NCI-H82 (cell line): ENCODE measurements at places on chromosomes 2 and 18.

DNA sequence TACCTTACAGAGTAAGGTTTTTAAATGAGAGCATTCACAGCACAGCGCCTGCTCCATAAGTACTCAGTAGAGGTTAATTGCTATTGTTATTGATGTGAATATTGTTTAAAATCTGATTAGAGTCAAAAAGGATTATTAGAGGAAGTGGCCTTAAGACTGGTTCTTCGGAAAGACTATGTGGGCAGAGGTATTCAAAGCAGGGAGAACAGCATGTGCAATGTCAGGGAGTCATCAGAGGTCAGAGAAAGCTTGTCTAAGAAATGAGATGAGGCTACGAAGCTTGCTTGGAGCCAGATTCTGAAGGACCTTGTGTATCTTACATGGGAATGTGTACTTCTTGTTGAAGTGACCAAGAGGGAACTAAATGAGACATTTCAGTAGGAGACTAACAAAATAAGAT is 49.8 kb downstream of the PMS1 start:
- DNase-seq: peak; percentile 56

- no peak for DNase-seq
Observed at GRCh38 chr2:11245322-11245721, 90.1 kb downstream of the SLC66A3 start.

DNA sequence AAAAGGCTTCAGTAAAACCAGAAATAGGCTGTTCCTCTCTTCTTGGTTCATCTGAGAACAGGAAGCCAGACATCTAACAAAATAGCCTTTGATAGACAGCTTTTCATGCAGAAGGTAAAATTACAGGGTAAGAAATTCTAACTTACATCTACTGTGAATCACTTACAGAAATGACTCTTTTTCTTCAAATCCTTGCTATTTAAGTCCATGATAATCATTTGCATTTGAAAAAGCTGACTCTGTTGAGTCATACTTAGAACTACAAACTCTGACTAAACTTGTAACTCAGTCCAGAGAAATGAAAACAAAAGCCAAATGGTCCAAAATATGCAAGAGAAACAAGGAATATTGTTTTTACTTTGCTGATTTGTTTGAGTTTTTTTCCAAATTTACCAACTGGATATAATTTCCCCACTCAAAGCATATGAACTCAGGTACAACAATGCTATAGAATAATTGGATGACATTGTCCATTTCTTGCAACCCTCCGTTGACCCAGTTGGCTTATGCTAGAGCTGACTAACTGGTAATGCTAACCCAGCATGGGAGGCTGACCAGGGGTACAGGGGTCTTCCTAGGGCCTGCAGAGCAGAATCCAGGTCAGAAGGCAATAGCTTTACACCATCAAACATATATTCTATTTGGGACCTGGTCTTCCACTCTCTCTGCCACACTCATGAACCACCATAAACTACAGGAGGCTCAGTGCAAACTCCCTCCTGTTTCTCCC is 18.8 kb upstream of the MREG start:
- DNase-seq: no peak

- DNase-seq: no peak
Observed at GRCh38 chr2:56682397-56682760, 498.6 kb downstream of the CCDC85A start.

GRCh38 chr2:226337941-226338600 is 461.5 kb downstream of the IRS1 start:
- peak; percentile 63 for DNase-seq

GRCh38 chr2:23360571-23361125 is 24.3 kb upstream of the KLHL29 start:
- no peak for DNase-seq

DNA sequence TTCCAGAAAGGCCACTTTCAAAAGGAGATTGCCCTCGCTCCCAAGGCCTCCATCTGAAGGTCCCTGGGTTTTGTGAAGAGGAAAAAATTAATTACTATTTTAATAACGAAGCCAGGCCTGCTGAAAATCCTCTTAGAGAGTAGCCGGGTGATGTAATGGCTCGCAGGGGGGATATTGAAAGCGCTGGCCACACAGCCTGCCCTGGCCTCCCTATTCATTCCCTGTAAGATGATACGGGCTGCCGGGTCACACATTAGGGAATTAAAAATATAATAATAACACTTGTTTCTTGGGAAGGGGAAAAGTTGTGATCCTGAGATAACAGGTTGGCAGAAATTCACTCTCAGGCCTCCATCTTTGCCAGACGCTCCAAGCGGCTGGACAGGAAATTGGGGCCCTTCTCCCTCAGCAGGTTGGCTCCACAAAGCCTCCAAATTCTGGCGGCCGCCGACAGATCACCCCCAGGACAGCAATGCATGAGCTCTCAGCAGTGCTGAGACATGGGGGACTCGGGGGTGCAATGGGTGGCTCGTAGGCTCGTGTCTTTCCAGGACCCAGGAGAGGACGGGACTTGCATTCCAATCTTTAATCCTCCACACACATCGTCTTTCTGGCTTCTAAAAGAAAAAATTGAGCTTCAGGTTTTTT is 299.9 kb upstream of the SALL3 start:
- DNase-seq: no peak

DNA sequence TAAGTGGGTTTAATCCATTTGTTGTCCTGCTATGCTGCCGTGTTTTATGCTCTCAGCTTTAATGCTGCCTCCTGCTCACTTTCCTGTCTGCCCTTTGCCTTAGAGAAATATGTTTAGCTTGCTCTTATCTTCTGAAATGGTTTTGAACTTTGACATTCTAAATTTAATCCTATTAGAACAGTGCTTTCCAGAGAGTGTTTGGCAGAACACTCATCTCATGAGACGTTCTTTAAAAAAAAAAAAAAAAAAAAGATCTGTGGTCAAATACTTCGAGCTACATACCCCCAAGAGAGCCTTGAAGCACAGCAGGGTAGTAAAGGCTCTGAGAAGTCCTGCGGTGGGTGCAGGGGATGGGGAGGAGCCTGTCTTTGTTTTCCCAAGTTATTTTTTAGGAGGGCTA is 161.3 kb downstream of the SPP2 start:
- DNase-seq: peak; percentile 16

DNA sequence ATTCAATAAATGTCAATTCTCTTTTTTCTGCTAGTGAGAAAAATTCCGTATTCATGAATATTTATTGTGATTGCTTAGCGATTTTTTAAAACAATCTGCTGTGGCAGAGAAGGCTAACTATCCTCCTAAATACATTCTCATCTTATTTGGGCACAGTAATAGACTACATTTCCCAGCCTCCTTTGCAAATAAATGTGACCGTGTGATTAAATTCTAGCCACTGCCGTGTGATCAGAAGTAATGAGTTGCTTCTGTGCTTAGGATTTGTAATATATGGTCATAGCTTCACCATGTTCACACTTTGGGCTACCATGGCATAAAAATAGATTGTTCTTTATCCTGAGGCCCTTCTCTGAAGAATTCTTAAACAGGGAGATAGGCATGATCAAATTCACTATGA is 179.6 kb downstream of the FAM124B start:
- peak; percentile 32 for DNase-seq

GRCh38 chr2:195959341-195959740 is 109.3 kb downstream of the DNAH7 start:
- no peak for DNase-seq

GRCh38 chr2:102753563-102754159 is 8.2 kb upstream of the TMEM182 start:
- peak; percentile 76 for DNase-seq

- DNase-seq: no peak
Observed at GRCh38 chr18:76619261-76619620, 124.2 kb upstream of the ZNF516 start.

GRCh38 chr2:30372826-30373225 is 74.2 kb upstream of the LCLAT1 start:
- DNase-seq: no peak
